ENCODE measurements at places on chromosomes 16 and 17. TPM values are rescaled to one million over a fixed set of nuclear protein-coding genes. Genes with fewer than 3 reads are reported as not detected.

GAS7 gene
- 64.2 TPM for total RNA-seq

TMEM219 gene
- 62.7 TPM for total RNA-seq

ACSM2A gene
- total RNA-seq = not detected

ZNF629 gene
- total RNA-seq = 10.2 TPM

C17orf50 gene
- total RNA-seq = not detected

AIPL1 gene
- not detected for total RNA-seq

GHDC gene
- 17.3 TPM for total RNA-seq

ZNF821 gene
- 3.7 TPM for total RNA-seq

CTRL gene
- 4.0 TPM for total RNA-seq

KCNJ2 gene
- total RNA-seq = 2.8 TPM
